ENCODE measurements at places on chromosomes 11 and 22.

DNA sequence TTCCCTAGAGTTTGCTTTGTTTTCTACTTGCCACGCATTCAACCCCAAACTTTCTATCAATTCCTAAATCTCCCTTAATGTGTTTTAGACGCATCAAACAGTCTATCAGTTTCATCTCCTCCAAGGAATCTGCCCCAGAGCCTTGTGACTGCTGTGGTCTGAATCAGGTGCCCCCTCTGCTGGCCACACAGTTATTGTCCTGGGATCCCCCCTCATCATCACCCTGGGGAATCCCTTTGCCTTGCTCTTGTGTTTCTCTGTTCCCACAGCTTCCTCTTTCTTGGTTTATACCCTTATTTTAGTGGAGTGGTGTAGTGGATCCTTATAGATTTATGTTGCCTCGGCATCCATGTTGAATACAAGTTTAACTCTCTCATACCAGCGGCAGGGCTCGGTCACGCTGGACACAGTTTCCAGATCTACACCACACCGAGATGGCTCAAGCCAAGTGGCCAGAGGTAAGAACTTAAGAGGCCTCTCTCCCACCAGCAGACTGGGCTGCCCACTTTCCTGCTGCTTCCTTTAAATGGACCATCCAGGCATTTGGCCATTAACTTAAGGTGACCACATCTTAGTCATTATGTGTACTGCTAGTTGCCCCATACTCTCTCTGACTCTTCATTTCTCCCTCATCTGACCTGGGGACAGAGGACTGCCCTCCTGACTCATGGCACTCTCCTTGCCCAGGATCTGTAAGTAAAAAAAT is 8.2 kb downstream of the UPB1 start:
- peak; percentile 26 for DNase-seq

- peak; percentile 8 for DNase-seq
Measured at GRCh38 chr11:59614277-59615119, 1.1 kb downstream of the OSBP start.

DNA sequence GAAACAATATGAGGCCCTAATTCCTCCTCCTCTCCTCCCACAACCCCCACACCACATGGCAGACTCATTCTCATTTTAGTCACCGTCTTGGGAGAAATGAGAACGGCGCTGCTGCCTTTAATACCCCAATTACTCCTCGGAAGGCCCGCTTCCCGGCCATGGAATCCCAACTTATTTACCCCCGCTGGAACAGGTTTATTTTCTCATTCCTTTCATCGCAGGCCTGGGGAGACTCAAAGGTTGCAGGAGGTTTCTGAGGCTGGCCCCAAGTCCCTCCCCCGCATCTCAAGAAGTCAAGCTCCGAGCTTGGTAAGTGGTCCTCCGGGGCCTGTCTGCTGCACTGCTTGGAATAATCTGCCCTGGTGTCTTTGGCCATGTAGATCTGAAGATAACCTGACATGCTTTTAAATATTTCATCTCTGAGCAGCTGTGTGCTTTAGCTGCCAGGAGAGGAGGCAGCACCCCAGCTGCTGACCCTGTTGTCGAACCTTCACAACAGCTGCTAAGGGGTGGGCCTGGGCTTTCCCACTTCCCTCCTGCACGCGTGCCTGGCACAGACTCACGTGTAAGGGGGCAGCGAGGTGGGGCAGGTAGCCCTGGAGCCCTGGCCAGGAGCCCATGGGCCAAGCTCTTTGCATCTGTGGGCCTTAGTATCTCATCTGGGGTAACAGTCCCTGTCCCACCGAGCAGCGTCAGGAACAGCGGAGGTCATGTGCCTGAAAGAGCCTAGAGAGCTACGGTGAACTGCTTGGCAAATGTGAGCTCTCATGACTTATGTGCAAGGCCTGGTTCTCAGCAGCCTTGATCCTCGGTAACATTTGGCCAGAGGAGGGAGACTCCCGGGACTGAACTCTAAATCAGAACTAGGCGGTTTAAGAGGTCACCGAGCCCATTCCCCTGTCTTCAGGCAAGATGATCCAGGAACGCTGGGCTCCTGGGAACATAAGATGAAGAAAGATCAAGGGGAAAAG is 164.6 kb downstream of the ST3GAL4 start:
- DNase-seq, result no peak

GRCh38 chr11:132248580-132248979 is 878.2 kb downstream of the NTM start:
- DNase-seq, result no peak

DNA sequence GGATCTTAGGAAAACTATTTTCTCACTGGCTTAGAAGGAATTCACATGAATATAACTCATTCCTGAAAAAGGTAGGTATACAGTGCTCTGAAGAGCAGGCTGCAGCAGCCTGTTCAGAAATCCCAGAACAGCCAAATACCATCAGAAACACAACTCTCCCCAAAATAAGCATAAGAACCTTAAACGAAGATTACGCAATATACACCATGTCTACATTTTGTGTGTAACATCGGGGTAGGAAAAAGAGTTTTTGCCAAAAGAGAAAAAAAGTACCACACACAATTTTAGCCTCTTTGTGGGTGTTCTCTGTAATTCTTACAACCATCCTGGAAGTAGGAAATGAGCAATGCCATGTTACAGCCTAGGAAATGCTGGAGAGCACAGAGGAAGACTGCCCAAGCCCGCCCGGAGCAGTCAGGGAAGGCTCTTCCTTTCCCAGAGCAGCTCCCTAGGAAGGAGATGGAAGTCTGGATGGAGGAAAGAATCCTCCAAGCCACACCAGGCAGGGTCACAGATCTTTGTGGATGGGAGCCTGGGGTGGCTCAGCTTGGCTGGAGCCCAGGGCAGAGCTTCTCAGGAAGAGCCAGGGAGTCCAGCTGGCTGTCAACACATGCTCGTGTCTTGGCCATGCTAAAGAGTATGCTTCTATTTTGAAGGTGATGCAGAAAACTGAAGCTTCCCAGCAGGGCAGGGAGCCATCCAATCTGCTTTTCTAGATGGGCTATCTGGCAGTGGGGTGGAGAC is 49.7 kb upstream of the ARFGAP3 start:
- no peak for DNase-seq

DNA sequence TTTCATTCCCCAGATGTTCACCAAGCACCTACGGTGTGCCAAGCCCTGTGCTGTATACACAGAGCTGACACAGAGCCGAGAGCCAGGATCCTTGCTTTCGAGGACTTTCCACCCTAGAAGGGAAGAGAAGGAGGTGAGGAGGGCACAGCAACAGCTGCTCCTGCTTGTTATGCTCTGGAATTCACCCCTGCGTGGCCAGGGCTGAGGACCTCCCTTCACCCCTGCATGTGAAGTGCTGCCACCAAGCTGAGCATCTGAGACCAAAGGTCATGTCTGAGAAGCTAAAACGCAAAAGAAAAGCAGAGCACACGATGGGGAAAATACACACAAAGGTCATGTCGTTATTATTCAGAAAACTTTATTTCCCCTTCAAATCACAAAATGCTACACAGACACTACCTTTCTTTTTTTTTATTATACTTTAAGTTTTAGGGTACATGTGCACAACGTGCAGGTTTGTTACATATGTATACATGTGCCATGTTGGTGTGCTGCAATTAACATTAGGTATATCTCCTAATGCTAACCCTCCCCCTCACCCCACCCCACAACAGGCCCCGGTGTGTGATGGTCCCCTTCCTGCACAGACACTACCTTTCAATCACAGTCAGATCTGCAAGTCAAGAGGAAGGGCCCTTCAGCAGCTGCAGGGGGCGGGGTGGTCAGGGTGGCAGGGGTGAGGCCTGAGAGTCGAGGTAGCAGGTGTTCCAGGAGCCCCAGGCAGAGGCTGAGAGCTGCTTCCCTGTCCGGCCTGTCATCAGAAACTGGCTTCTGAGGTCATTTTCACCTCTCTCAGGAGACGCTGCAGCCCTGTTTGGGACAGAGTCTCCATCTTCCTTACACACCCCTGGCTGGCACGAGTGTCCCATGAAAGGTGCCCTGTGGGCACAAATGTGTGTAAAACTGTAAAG is 40.1 kb upstream of the PRR5 start:
- no peak for DNase-seq

DNA sequence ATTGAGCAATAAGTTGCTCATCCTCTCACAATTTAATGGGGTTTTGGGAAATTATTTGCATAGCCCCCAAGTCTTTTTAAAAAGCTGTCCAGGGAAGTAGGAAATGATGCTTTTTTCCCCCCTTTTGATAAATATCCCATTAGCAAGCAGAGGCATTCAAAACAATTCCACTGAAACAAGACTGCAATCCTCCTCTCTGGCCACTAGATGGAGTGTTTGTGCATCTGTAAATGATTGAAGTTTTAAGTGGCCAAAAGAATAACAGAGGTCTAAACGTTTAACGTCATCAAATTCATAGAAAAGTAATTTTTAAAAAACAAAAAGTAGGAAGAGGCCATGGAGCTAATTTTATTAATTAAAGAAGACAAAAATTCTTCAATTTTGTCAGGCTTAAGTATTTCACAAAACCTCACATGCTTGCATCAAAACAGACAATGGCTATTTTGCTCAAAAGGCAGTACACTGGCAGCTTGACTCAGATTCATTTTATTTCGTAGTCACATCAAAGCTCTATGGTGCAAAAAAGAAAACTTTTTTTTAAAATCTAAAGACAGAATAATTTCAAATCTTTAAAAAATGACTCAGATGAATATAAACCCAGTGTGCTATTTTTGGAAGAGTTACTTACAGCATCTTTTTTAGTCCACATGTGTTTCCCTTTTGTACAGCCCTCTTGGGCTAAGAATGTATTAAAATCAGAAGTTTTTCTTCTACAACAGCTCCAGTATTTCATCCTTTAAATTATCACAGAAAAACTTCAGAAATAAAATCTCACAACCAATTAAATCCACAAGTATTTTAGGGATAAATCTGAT is 17.8 kb downstream of the CHORDC1 start:
- peak; percentile 50 for DNase-seq

DNA sequence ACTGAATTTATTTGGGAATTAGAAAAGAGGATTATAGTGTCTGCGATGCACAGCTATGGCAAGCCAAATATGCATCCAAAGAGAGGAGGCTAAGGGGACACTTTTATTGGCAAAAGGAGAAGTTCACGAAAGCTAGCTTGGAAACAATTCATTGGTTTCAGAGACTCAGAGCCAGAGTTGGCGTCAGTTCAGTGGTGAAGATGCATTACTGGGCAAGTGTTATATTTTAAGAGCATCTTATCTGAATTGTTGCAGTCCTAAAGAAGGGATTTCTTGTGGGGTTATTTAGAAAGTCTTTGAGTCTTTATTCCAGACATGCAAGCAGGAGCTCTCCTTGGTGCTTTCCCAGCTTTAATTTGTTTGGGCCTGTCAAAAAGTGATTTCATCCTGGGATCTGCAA is 15.0 kb downstream of the CLDN5 start:
- no peak for DNase-seq

DNA sequence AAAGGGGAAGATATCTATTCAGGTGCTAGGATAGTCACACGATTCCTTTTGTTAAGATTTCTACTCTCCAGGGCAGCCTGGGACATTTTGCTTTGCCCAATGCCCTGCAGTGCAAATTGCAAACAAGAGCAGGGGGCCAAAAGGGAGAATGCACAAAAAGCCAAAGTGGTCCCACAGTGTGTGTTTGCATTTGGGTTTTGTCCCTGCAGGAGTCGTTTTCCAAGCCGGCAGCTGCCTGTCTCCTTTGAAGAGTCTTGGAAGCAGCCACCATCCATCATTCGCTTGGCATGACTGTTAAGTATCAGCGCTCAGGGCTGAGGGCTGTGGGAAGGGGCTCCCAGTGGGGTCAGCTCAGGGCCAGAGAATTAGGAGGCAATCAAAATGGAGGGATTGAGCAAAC is 184.7 kb downstream of the MIAT start:
- DNase-seq, result no peak

DNA sequence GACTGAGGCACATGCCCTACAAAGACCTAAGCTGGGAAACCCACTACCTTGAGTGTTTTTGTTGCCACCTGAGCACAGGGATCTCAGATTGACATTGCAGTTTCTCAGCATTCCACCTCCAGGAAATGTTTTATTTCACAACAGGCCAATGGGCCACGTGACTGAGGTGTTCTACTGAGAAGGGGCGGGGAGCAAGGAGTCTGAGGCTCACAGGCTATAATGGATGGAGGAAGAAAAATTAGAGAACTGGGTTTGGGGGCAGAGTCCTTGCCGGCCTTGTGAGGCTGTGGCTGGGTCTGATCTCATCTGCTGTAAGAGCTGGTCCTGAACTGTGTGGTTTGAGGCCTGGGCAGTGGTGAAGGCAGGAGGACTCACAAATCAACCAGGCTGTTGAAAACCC is 40.7 kb downstream of the ZNF202 start:
- DNase-seq, result no peak

DNA sequence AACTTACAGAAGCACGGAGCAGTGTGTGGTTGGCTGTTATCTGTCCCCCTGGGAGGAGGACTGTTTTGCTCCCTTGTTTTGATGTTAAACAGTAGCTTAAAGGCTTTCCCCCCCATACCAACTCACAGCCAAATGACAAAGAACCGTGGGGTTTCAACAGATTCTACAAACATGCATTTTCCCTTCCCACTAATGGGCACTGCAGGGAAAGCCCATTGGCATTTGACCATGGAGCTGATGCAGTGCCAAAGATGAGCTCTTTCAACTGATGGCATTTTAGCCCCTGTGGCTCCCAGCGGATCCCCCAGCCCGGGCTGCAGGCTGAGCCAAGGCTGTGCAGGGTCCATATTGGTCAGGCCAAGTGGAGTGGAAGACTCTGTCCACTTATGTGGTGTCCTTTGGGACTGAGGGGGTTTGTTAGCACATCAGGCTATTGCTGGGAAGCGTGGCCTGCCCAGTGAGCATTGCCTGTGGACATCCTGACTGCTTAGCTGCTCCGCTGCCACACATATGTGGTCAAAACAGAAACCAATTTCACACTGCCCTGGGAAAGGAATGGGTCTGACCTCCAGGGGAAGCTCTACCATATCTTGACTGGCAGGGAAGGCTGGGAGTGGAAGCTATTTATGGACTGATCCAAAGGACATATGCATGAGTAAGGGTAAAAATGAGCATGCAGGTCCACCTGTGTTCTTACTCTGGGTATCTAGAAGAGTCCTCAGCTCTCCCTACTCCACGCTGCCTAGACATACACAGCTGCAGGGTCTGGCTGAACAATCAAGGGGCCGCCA is 116.4 kb upstream of the PARVA start:
- DNase-seq, result no peak

- no peak for DNase-seq
Measured at GRCh38 chr11:77187111-77187750, 59.2 kb downstream of the MYO7A start.

GRCh38 chr11:66841861-66842260 is 1.4 kb upstream of the RCE1 start:
- no peak for DNase-seq

GRCh38 chr11:40027720-40028119 is 1431.7 kb downstream of the LRRC4C start:
- no peak for DNase-seq

- DNase-seq, result no peak
Measured at GRCh38 chr22:25698978-25699377, 43.0 kb upstream of the MYO18B start.

DNA sequence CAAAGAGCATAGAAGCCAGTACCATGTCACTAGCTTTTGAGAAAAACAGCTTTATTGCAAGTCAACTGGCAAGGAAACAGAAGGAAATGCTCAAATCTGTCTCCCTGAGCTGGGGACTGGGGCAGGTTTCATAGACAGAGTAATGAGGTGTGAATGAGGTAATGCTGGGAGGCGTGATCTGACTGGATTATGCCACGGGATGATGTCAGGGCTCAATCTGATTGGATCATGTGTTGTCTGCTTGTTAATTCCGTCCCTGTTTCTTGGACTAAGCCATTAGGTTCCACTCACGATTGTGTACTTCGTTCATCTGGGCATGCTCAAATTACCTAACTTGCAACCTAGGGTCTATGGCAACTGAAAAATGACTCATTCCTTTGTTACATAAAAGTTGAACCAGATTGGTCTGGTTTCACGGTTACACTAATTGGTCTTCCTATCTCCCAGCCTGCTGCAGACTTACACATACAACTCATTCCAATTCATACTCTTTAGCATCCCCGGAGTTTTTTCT is 20.2 kb upstream of the OR10A5 start:
- DNase-seq, result peak; percentile 23
